NCI-H1092 treated with DMSO at 0.1 percent for 48 hours (cell line): ENCODE measurements at places on chromosomes 2 and 18.

DNA sequence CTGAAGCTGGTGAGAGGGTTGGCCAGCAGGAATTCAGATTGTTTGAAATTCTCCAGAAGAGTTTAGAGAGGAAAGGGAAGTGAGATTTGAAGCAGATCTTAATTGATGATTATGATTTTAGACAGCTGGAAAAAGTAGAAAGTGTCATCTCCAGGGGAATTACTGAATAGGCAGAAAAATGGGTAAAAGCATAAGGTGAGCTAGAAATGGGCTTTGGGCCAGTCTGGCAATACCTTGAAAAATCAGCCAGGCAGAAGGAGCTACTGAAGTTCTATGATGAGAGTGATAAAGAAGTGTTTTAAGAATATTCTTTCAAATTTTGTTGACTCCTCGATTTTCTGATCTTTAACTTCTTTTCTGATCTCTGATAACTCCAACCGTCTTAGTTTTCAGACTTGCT lies 172.9 kb upstream of the CCDC150 start:
- no peak for DNase-seq

GRCh38 chr2:105110295-105110829 lies 72.5 kb downstream of the MRPS9 start:
- DNase-seq = no peak

DNA sequence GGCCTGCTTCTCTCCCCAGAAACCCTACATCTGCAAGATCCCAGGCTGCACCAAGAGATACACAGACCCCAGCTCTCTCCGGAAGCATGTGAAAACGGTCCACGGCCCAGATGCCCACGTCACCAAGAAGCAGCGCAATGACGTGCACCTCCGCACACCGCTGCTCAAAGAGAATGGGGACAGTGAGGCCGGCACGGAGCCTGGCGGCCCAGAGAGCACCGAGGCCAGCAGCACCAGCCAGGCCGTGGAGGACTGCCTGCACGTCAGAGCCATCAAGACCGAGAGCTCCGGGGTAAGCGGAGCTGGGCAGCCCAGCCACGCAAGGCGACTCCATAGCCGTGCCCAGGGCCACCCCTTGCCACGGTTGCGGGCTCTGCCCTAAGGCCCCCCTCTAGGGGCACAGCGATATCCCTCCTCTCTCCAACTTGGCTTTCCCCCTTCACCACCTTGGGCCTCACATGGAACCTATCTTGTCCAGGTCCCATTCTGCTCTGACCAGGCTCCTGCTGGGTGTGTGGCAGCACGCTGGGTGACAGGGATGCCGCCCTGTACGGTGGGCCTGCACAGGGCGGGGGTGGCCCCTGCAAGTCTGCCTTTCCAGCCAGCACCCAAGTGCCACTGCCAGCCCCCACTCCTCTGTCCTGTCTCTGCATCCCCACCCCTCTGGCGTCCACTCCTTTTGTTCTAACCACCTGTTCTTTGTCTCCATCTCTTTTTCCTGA lies 248.9 kb downstream of the GLI2 start:
- no peak for DNase-seq

DNA sequence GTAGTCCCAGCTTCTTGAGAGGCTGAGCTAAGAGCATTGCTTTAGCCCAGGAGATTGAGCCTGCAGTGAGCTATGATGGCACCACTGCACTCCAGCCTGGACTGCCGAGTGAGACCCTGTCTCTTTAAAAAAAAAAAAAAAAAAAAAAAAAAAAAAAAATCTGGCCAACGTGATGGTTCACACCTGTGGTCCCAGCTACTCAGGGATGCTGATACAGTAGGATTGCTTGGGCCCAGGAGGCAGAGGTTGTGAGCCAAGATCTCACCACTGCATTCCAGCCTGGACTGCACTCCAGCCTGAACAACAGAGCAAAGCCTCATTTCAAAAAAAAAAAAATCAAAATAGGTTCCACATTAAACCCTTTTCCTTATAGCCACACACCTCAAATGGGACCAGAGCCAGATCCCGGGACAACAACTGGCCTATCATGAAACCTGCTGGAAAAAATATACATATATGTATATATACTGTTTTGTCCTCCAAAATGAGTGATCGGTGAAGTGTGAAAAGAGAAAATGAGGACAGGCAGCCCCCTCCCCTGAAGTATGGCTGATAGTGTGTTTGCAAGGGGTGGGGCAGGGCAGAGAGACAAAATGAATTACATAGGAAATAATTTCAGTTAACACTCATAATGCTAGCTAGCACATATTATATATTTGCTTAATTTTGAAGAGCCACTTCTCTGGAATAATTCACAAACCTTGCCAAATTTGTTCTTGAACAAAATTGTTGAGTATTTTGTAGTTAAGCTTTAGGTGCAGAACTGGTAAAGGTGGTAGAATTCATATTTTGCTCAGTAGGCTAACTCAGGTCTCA lies 22.9 kb downstream of the MAPRE2 start:
- no peak for DNase-seq

DNA sequence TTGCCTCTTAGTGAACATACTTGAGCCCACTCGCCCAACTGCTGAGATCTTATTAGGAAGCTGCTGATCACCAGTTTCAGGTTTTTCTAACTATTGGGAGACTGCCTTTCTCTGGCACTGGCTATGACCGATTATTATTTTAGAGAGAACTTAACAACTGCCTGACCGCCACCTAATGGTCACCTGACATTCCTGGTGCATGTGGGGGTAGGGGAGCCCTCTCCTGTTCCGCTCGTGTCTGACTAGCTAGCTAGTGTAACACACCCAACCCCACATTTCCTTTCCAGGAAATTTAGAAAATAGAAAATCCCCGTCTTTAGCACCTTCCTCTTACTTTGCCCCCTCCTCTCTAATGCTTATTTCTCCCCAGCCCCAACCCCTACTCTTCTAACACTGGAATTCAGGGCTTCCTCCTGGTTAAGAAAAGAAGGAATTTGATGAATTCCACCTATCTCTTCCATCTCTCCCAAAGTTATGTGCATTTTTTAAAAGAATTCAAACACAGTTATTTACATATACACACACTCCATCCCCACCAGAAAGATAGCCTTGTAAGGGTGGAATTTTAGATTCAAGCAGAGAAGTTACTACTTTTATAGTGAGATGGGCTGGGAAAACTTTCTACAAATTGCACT lies 19.4 kb upstream of the DNER start:
- DNase-seq = no peak

DNA sequence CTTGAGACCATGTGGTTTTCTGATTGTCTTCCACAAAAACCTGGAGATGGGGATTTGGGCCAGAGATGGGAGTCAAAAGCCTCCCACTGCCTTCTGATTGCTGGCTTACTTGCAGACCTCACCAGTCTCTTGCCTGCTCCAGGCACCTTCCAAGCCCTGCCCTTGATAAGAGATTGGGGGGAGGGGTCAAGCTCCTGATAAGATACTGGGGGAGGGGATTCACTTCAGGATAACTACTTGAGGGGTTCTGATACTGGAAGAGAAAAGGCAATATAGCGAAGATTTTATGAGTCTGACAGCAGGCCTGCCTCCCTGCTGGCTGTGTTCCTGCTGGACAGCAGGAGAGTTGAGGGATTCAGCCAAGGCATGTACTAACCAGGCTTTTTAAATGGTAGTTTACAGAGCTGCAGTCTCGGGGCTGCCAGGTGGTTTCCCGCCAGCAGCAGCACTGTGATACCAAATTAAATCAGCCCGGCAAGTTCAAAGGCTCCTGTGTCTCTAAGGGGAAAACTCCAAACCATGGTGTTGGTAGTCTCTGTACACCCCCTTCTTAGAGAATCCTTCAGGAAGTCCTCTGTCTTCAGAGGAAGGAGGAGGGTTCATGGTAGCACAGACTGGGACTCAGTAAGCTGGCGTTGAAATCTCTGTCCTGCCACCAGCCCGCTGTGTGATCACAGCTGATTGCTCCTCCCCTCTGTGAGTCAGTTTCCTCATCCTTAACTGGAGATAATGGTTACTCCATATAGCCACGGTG lies 58.3 kb downstream of the FBXO36 start:
- DNase-seq = peak; percentile 2

DNA sequence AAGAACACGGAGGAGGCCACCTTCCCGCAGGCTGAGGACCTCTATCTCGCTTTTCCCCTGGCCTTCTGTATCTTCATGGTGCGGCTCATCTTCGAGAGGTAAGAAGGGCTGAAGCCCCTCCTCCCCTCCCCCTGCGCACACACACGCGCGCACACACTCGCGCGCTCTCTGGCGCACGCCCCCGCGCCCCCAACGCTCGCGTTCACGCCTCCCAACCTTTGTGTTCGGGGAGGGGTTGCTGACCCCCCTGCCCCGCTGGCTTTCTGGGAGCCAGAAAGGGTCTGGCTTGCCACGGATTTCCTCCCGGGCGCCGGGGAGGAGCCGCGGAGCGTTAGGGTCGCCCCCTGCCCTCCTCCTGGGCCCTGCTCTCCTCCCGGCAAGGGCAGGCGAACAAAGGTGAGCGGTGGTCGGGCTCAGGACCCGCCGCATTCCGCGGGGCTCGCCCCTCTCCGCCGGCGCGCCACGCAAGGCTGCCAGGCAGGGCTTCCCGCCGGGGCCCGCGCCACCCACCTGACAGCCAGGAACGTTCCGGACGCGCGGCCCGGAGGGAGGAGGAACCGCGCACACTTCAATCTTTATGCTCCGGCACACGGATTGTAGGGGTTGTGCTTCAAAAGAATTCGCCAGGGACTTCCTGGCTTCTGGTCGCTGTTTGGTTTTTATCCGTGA lies 583 bp downstream of the CERS6 start:
- peak; percentile 65 for DNase-seq

DNA sequence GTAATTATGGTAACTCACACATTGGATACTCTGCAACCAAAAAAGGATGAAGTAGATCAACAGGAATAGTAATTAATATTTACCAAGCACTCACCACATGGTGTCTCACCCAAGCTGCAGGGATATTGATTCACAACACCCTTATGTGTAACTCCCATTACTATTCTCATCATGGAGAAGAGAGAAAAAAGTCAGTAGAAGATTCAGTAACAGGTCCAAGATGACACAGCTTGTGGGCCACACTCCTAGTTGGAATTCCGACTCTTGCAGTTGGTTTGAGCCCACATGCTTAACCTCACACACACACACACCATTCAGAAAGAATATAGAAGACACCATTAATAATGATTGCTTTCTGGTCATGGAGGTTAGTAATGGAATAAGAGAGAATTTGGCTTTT lies 1.7 kb upstream of the MLPH start:
- no peak for DNase-seq

- DNase-seq = no peak
Observed at GRCh38 chr2:26526105-26526504, 48.2 kb upstream of the OTOF start.

DNA sequence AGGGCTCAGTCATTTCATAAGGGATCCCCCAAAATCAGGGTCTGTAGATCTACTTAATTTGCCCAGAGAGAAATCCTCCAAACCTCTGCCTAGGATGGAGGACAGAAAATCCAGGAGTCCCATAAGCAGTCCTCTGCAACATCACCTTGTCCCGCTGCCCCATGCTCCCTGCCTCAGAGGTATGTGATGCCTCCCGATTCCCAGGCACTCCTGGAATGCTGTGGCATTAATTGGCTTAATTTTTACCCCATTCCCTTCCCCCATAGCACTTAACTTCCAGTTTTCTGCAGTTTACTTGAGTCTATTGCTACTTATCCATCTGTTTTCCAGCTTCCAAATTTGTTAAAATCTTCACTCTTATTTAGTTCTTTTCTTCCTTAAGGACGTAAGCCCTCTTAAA lies 91.6 kb upstream of the TSPYL6 start:
- DNase-seq = no peak

DNA sequence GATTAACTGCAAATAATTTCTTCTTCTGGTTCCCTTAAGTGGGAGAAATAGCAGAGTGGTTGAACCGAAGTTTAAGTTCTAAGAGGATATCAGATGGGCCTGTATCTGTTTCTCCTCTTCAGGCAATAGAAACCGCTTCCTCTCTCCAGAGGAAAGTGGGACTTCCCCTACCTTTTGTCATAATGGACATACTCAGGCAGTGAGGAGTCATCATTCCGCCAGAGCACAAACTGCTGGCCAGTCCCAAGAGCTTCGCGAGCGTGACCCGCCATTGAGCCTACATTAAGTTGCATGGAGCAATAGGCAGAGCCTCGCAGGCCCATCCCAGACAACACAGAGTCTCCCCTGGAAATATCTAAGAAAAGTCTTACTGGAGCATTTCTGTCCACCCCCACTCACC lies 158.9 kb downstream of the LDLRAD4 start:
- DNase-seq = no peak

DNA sequence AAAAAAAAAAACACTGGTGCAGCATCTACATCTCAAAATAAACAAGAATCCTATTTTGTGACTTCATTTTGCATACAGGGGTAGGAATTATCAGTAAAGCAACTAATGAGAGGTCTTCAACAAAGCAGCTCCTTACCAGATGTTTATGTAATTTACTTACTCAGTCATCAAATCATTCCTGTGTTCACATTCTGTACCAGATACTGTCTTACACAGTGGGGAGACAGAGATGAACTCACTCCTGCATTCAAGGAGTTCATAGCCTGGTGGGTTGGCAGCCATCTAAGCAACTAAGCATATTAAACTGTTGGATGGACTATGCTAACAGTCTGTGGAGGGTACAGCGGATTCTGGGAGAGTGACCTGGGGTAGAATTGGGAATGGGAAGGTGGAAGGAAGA lies 169.0 kb downstream of the OSR1 start:
- no peak for DNase-seq

DNA sequence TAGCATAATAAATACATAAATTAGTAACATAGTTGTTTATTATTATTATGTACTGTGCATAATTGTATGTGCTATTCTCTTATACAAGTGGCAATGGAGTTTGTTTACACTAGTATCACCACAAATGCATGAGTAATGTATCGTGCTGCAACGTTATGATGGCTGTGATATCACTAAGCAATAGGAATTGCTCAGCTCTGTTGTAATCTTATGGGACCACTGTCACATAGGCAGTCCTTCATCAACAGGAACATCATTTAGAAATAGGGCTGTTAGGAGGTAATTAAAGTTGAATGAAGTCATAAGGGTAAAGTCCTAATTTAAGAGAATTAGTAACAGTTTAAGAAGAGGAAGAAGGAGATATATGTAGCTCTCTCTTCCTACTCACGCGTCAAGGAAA lies 33.8 kb downstream of the TEX51 start:
- DNase-seq = no peak

GRCh38 chr2:9108210-9108967 lies 98.2 kb upstream of the ASAP2 start:
- DNase-seq = peak; percentile 16

DNA sequence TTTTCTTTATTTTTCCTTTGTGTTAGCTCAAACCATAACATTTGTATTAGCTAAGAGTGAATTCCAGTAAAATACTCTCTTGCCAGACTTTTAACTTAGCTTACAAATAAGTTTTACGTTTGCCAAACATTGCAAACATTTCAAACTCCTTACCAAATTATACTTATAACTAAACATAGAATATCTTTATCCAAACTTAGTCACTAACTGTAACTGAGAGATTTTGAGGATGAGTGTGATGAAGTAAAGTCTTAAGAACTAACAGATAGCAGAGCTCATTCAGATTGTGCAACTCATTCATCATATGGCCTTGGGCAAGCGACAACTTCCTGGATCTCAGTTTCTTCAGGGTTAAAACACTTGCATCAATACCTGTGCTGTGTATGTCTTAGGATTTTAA lies 533.7 kb downstream of the TDRD15 start:
- no peak for DNase-seq
